ENCODE measurements at places on chromosomes 4 and X.

DNA sequence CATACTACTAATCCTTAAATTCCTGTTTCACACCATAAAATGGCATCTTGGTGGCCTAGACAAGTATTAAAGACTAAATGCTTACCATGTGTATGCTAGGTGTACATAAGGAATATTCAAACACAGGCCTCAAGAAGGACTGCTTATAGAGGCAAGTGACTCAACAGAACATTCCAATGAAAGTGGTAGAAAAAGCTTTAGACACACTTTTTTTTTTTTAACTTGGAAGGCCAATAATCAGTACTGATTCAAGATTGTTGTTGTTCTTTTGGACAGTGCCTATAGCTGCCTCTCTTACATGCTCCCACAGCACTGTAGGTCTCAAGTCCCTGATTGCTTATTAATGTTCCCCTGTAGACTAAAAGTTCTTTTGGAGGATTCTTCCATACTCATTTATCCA lies 77.6 kb downstream of the FBXL5 start:
- no peak for DNase-seq

DNA sequence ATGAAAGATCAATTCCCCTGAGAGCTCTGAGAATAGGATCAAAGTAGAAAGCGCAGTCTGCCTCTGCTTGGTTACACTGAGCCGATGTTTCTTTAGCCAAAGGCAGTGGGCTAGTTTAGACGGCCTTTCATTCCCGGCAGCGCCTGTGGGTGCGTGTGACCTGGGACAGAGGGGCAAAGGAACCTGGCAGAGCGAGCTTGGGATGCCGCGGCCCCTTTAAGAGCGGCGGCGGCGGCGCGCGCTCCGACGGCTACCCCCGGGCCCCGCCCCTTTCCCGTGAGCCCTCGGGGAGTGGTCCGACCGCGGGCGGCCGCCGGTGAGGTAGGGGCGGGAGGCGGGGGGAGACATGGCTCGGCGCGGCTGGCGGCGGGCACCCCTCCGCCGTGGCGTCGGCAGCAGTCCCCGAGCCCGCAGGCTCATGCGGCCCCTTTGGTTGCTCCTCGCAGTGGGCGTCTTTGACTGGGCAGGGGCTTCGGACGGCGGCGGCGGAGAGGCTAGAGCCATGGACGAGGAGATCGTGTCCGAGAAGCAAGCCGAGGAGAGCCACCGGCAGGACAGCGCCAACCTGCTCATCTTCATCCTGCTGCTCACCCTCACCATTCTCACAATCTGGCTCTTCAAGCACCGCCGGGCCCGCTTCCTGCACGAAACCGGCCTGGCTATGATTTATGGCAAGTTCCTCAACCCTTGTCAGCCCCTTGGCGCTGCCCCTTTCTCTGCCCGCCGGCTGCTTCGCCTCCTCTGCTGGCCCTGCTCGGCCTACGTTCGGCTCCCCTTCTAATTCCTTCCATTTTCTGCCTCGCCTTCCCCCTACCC lies at the start of gene SLC9A6:
SLC9A6 (plus strand) TSS at position 279 of the 816 bp plus-strand sequence; CDS start at position 503, 224 bp downstream.
- peak; percentile 63 for DNase-seq

- no peak for DNase-seq
Observed at GRCh38 chr4:186486172-186486571, 69.2 kb downstream of the MTNR1A start.

DNA sequence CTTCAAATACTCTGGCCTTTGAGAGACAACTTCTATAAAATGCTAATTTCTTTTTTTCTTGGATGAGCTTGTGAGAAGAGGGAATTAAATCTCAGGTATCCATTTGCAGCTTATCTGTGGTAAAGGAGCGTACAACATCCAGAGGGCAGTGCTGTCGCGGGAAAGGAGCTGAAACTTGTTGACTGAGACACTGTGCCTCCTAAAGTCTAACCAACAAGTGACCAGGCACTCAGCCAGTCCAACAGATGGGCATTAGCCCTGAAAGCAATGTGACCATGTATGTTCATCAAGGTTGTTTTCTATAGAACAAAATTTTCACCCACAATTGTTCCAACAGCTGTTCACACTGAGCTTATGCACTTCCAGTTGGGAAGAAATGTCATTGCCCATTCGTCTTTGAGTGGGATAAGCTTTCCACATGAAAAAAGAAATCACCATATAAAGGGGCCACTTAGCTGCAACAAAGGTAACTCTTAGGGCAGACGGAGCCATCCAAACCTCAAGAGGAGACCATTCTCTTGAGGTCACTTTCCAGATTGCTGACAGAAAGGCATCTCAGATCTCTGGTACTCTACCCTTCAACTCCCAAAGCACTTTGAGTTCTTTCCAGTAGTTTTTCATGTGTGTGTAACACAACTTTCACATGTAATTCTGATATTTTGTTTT lies 244.8 kb upstream of the NEIL3 start:
- no peak for DNase-seq

DNA sequence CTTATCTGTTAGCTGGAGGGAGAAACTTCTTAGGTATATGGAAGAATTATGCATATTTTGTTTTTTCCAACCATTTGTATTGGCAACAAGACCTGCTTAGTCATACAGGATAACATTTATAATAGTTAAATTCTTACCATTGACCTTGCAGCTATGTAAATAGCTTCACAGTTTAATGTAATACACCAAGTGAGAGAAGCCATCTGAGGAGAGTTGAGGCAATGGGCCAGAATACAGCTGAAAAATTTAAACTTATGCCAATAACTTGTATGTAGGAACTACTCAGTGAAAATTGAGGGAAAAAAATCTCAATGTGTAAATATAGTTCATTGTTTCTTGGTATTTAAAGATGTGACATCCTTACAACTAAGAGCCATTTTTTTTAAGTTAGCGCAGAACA lies 273.5 kb downstream of the DACH2 start:
- no peak for DNase-seq

- DNase-seq, result no peak
Observed at GRCh38 chr4:70666369-70666768, at the start of gene JCHAIN. Gene JCHAIN (minus strand): TSS chr4:70666508. CDS start chr4:70666490, 18 bp downstream.

GRCh38 chrX:1420371-1420770 lies 28.5 kb upstream of the SLC25A6 start:
- no peak for DNase-seq

DNA sequence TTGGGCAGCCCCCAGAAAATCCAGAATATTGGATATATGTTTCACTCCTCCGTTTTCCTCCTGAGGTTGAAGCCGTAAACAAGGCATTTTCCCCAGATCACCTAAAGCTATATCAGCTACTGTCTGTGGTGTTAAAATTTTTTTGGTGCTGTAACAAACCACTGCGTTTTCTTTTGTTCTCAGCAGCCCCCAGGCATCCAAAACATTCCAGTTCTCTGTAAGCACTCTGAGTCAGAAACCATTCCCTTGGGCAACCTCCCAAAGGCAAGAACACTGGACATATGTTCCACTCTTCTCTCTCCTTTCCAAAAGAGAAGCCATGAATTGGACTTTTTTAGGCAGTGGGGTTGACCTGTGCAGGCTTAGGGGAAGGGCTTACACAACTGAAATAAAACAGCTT lies 310.9 kb downstream of the MID1IP1 start:
- no peak for DNase-seq

GRCh38 chr4:171714791-171715454 lies 98.3 kb upstream of the GALNTL6 start:
- DNase-seq, result no peak

DNA sequence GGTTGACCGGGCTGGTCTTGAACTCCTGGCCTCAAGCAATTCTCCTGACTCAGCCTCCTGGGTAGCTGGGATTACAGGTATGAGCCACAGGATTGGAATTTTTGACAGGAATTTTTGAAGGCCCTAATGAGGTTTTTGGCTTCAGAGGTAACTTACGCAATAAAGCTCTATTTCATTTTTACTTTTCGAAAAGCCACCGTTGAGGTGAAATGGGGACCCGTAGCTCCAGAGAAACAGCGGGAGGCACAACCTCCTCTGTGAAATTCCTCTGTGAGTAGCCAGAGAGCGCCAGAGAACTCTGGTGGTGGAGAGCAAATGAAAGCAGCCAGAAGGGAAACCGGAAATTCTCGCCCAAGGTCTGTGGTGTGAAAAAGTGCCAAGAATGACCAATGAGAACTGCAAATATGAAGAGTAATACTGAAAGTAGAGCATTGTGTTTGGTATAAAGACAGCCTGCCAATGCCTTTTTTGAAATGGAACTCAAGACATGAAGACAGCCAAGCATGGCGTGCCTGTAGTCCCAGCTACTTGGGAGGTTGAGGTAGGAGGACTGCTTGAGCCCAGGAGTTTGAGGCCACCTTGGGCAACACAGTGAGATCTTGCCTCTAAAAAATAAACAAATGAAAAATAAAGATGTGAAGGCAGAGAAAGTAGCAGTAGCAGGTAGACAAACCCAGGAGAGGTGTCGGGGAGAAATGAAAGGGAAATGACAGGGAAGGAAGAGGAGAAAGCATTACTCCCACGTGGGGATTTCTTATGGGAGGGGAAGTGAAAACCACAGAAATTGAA lies 33.0 kb upstream of the TMEM131L start:
- DNase-seq, result peak; percentile 66

- no peak for DNase-seq
Observed at GRCh38 chr4:137378821-137379220, 153.5 kb downstream of the PCDH18 start.

DNA sequence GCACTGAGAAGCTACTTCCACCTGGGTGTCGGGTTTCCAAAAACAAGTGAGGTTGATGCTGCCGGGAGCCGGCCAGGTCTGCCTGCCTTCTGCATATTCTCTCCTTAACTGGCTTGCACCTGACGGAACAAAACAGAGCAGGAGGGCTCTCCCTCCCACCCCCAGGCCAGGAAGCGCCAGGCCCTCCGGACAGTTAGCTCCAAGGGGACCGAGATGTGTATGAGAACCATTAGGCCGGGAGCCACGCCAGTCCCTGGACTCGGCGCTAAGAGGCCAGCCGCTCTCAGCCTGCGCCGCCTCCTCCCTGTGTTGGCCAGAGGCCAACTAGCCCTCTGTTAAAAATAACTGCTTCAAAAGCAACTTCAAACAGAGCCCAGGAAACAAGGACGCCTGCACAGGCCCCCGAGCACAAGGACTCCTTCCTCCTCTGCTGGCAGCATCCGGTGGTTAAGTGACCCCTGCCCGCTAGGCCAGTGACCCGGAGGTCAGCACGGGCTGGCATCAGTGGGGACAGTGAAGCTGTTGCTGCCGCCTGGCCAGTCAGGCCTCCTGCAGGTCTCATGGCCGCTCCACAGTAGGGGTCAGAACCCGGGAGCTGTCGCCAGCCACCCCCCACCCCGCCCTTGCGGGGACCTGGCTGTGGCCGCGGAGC lies 107.9 kb downstream of the ABLIM2 start:
- no peak for DNase-seq

DNA sequence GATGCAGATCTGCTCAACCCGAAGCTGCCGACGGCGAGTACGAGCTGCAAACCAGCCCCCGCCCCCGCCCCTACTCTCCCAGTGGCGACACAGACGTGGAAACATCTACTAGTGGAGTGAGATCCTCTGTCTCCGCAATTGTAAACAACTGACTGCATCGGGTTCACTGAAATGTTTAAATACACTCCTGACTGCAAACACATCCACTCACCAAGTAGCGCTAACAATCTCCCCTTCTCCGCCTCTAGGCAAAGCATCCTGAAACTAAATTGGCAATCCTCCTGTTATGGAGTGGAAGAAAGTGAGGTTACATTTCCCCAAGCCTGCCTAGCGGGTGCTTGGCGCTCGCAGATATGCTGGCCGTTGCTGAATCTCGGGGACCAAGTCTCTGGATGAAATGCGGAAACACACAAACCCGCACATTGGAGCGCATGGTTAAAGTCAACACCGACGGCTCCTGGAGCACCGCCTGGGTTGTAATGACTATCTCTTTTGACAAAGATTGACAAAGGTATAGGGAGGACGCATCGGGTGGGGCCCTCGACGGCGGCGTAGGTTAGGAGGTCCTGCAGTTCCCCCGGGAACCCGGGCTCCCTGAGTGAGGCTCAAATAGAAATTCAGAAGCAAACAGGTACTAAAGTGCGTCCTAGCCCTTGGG lies 117.0 kb upstream of the TEX13C start:
- no peak for DNase-seq

DNA sequence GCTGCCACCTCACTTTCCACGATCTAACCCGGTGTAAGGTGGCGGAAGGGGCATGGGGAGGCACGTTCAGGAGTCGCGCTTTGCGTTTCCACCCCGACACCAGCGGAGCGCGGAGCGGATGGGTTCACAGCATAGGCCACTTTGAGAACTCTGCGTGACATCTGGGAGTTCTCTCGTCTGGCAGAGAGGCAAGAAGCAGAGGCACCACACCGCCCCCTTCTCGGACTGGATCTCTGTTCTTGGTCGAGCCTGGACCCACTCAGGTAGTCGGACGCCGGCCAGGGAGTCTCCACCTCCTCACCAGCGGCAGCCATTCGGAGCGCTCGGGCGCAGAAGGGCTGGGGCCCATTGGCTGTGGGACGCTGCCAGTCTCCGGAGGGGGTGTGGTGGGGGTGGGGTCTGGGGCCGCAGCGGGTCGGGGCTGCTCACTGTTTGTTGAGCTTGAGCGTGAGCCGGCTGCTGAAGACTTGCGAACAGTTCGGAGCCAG lies at the start of gene DACH2:
DACH2 (plus strand) TSS at position 428 of the 488 bp plus-strand sequence.
- peak; percentile 35 for DNase-seq
